ENCODE measurements at places on chromosomes 6 and 20.

GRCh38 chr6:128039543-128039942 is 138.7 kb upstream of the THEMIS start:
- no peak for DNase-seq

DNA sequence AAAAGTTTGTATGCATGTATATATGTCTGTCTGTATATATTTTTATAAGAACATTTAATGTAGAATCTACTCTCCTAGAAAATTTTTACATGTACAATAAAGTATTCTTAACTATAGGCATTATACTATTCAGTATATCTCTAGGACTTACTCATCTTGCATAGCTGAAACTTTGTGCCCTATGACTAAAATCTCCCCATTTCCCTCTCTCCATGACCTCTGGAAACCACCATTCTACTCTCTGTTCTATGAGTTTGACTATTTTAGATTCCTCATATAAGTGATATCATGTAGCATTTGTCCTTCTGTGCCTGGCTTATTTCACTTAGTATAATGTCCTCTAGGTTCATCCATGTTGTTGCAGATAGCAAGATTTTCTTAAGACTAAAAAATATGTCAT is 205.1 kb upstream of the SMLR1 start:
- DNase-seq = no peak

DNA sequence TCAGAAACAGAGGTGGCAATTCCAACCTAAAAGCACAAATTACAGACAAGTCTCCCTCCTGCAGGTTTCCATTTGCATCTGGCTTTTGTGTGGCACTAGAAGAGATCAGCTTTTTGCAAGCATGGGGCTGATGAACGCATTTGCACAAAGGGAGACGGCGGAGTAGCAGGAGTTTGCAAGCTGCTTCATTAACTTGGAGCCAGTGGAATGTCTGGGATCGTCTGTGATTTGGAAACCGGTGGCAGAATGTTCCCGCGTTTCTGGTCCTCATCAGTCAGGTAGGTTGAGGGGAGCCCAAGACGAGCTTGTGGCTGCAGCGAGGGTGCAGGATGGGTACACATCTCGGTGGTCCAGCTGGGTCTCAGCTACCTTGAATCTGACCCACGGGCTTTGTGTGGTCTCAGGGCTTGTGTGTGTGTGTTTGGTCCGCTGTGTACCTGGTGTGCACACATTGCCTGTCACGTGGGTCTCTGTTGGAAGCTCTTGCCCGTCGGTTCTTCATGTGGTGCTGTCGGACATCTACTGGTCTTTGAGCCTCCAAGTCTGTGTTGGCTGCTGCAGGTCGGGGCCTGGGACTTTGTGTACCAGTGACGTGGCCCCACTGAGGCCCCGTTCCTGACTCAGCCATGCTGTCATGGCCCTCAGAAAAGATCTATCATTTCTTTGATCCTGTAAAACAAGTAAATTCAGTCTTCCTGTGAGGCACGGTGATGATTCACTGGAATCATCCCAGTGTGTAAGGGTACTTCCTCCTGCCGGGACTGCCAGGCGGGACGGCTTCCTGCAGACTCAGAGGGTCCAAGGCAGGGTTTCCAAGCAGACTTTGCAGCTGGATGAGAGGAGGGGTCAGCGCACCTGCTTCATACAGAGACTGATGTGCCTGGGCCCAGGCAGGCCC is 12.4 kb upstream of the MYT1 start:
- no peak for DNase-seq

DNA sequence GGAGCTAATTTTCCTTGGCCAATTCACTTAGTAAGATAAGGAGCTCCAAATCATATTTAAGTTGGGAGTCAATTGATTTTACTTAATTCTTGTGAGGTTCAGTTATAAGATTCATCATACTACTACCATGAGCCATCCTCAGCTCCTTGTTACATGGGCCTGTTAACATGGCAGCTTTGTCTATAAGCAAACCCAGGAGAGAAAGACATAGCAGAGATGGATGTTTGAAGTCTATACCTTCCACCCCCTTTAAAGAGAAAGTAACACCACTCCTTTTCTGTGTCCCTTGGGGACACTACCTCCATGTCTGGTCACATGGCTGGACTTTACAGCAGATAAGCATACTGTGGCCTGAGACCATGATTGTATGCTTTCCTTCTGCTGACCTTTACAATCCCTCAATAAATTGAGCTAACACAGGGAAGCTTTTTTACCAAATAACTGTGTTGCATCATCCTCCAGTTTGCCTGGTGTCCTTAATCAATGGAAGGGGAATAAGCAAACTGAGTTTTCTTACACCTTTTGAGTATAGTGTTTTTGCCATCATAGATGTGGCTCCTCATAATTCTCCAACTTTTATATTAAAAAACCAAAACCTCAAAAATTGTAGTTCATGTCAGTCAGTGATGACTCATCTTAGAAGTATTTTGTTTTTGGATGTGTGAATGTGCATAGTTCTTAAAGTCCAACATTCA is 9.8 kb upstream of the ZNFX1 start:
- DNase-seq = no peak

DNA sequence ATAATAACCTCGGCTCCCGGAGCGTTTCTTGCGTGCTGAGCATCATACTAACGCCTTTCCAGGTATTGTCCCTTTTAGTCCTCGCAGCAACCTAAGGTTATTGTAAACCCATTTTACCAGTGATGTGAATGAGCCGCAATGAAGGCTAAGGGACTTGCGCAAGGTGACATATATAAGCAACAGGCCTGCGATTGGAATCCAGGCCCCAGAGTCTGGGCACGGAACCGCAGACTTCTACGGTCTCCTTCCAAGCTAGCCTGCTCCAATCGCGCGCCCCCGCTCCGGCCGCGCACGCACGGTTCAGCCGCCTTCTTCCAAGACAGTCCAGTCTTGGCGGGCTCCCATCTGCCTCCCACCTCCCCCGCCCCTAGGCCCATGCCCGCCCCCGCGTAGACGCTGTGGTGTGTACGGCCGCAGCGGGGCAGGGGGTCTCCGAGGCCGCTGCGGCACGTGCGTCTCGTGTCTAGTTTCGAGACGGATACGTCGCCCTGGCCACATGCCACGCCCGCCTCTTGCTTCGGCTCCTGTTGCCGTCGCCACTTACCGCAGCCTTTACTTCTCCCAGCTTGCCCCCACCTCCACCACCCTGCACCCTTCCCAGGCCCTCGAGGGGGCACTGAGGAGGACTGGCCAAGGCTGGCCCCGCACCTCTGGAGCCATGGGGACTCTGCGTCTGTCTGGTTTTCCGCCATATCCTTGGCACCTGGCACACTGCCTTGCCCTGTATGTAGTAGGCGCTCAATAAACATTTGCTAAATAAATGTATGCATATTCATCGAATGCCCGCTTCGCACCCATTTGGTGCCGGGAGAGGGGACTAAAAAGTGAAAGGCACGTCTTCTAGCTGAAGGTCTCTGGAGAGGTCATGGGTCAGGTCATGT is 855 bp upstream of the GFOD1 start:
- peak; percentile 60 for DNase-seq

GRCh38 chr6:29995340-29995777 is 53.0 kb downstream of the HLA-A start:
- peak; percentile 64 for DNase-seq

DNA sequence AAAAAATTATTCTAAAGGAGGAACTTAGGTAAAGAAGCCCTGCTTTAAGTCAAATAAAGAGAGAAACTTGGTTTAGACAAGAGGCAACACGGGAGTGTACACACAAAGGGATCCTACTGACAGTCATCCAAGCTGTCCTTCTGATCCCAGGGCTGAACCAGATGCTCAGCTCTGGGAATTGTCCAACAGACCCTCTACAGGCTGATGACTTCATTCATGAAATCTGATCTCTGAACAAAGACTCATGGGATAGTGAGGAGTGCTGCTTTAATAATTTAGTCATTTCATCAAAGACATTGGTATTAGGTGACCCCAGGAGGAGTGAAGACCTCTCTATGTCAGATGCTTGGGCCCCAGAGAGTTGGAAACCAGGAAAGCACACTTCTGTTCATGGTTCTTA is 65.6 kb upstream of the ARMH2 start:
- DNase-seq = no peak

- peak; percentile 26 for DNase-seq
These were observed 16.2 kb upstream of the IYD start for GRCh38 chr6:150352321-150353296.
